ENCODE measurements at places on chromosomes 3 and 15.

GRCh38 chr3:165839296-165840076, 2.3 kb upstream of the BCHE start:
- DNase-seq, result no peak

DNA sequence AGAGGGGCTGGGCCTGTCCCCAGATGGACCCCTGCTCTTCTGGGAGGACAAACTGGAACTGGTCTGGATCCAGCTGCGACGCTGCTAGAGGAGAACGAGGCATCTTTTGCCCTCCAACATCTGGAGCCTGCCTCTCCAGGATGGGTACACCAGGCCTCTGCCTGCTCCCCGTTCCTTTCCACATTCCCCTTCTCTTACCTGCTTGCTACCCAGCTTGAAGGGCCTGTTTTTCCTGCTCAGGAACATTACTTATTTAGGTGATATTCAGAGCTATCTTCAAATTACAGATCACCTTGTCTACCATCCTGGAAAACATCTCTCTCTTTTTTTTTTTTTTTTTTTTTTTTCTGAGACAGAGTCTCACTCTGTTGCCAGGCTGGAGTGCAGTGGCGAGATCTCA, 64.0 kb downstream of the CHRD start:
- DNase-seq, result no peak

- DNase-seq, result no peak
Observed at GRCh38 chr3:87161013-87161412, 66.1 kb upstream of the CHMP2B start.

DNA sequence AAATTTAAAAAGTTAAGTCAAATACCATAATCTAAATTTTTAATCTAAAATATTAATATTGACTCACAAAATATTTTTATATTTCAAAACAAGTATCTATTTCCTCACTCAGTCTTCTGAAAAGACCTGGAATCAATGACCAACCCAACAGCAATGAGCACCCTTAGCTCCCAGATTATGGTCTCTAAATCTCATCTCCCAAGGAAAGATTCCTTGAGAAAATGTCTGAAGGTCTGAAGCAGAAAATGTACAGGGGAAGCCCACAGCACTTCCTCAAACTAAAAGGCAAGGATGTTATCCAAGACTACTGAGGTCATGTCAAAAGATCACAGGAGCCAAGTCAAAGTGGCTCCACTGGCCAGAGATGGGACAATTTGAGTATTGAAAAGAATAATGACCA, 51.0 kb upstream of the SLCO2A1 start:
- no peak for DNase-seq

DNA sequence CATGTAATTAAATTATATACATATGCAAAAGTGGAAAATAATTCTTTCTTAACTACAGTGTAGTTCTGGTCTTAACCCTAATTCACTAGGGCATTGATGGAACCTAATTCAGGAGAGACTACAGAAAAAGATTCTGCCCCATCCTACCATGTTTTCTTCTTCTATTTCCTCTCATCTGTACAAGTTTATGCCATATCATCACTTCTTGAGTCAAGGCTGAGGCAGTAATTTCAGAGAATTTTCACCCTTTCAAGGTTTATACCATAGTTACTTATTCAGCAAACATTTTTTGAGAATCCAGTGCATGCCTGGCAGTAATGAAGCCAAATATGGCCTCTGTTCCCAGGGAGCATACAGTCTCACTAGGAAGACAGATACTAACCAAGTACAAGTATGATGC, 33.4 kb downstream of the SHOX2 start:
- DNase-seq, result no peak

- no peak for DNase-seq
Observed at GRCh38 chr15:100853676-100854440, 25.8 kb upstream of the ALDH1A3 start.

GRCh38 chr3:12175844-12176453, 17.2 kb upstream of the TIMP4 start:
- DNase-seq, result peak; percentile 54

DNA sequence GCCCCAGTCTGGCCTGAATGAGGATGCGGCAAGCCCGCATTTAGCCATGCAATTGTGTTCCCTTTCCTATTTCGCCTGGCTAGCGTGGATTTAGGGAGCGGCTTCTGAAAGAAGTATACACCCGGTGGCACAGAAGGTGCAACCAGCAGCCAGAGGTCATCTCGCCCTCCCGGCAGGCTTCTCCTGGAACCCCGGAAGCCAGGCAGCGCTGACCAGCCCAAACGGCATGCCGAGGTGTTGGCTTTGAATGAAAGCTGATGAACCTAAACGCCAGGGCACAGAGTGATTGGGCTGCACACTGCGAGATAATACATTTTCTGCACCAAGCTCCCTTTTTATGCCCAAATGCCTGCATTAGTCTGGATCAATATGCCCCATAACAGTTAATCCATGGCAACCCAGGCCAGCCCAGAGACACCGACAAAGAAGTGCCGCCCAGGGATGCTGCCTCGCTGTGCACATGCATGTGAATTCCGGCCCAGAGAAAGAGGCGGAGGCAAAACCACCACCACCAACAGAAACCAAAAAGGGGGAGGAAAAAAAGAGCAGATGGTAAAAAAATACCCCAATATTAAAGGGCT, 1.4 kb downstream of the SRGAP3 start:
- DNase-seq, result no peak

GRCh38 chr3:178001670-178002101, 534.5 kb upstream of the KCNMB2 start:
- peak; percentile 66 for DNase-seq

DNA sequence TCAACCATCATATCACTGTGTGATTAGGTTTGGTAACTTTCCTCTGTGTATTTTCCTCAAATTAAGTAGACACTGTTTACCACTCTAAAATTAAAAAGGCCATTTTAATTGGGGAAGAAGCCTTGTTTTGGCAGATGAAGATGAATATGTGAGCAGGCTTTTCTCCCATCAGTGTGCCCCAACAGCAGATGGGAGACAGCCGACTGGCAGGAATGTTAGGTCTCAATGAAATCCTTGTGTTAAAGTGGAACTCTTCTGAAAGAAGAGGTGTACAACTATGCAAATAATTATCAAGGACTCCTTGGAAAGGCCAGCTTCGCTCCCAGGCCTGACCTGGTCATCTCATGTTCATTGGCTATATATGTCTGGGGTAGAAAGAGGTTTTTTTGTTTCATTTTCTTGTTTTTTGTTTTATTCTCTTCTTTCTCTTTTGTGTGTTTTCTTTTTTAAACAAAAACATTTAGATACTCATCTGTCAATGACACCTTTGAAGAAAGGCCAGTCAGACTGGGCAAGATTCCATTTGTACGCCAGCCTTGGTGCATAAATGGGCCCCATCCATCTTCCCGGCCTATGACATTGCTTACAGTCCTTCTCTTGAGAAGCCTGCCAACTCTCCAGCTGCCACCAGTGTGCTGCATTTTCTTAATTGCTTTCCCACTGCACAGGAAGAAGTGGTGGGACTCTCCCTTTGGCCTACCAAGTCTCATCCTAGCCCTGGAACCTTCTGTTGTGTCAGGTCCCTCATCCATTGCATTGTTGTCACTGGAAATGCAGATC, 25.8 kb downstream of the LRTM1 start:
- DNase-seq, result no peak

DNA sequence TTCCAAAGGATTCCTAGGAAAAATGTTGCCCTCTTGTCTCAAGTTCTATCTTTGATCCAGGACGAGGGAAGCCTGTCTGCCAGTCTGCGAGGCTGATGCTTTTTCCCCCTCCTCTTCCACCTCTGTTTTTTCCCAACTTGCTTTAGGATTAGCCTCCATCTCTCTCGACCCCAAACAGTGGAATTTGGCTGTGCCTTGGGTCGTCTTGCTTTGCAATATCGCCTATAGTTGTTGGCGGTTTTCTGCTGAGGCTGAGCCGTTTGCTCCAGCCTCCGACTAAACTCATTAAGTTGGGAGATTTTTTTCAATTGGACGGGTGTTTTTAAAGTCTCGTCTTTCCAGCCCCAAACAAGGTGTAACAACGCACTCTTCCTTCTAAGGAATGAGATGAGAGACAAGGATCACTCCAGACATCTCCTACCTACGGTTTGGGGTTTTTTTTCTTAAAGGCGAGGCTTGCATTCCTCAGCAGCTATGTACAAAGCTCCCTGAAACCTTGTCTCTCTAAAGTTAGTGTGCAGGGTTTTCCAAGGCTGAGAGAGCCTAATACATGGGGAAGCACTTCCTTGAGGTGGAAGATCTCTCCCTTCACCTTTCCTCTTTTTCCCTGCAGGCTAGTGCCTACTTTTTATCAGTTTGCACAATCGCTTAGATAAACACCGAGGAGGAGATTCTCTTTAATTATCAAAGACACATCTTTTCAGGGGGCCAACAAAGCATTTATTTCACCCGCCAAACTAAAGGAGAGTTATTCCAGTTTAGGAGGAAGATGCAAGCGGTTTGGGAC, 4.8 kb upstream of the NR2F2 start:
- no peak for DNase-seq

DNA sequence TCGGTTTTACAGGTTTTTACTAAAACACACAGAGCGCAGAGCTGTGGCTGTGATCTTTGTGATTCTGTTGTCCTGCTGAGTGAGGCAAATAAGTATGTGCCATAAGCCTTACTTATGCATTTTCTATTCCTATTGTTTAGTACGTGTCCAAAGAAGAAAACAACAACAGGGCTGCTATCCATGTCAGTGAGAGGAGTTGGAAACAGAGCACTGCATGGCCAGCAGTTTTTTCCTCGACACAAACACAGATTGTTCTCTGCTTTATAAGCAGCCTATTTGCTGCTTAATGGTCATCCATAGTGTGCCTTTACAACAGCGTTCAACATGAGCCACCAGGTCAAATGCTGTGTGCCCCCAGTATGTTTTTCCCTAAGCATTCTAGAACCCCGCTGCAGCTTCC, 79.8 kb downstream of the SHQ1 start:
- no peak for DNase-seq

GRCh38 chr3:71104121-71104541, 479.4 kb downstream of the FOXP1 start:
- DNase-seq, result no peak

GRCh38 chr15:34358367-34358766, 8.6 kb downstream of the LPCAT4 start:
- DNase-seq, result no peak

- DNase-seq, result peak; percentile 75
Observed at GRCh38 chr3:45929042-45929679, 14.1 kb upstream of the CXCR6 start.

DNA sequence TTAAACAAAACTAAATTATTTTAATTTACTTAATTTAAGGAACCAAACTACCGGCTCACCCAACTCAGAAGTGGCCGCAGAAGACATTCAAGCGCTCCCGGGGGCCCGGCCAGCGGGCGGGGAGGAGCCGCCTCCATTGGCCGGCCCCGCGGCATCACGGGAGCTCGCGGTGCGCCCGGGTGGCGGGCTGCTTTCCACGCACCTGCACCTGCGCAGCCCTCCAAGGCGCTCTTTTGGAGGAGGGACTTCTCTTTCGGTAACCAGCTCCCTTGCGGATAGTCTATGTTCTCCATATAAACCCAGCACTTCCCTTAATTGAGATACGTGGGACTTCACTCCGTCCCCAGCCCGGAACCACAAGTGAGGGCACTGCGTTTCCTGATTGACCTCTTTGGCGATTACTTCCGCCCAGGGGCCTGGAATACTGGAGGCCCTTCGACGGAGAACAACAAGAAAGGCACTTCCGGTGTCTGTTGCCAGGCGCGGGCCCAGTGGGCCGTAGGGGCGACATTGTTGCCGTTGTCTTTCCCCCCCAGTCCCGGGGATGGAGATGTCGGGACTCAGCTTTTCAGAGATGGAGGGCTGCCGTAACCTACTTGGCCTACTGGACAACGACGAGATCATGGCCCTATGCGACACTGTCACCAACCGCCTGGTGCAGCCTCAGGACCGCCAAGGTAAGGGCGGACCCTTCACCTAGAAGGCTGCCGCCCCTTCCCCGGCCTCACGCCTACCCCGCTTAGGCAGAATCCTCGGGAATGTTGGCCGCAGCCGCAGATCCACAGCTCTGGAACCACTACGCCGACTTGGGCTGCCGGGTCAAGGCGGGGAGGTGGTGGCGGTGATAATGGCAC, at the start of gene C3orf38:
Gene C3orf38, plus strand, starts transcription at position 451 of the 854 bp plus-strand sequence. Its CDS starts 94 bp downstream, at position 545.
- DNase-seq, result peak; percentile 92

GRCh38 chr3:100216713-100217112, 44.1 kb upstream of the TBC1D23 start:
- no peak for DNase-seq

- DNase-seq, result no peak
Observed at GRCh38 chr15:33124811-33125210, 69.7 kb downstream of the FMN1 start.

DNA sequence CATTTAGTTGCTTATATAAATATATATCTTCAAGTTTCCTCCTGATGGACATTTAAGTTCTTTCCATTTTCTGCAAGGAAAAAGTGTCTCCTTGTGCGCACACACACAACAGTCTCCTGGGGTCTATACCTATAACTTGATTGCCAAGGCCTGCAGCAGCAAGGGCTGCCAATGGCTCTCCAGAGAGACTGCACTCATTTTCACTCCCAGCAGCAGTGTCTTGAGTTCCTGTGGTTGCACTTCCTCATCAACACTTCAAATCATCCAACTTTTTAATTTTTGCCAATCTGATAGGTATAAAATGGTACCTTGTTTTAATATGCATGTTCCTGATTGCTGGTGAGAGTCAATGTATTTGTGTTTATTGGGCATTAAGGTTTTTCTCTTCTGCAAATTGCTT, 23.1 kb downstream of the TNFAIP8L3 start:
- DNase-seq, result no peak

DNA sequence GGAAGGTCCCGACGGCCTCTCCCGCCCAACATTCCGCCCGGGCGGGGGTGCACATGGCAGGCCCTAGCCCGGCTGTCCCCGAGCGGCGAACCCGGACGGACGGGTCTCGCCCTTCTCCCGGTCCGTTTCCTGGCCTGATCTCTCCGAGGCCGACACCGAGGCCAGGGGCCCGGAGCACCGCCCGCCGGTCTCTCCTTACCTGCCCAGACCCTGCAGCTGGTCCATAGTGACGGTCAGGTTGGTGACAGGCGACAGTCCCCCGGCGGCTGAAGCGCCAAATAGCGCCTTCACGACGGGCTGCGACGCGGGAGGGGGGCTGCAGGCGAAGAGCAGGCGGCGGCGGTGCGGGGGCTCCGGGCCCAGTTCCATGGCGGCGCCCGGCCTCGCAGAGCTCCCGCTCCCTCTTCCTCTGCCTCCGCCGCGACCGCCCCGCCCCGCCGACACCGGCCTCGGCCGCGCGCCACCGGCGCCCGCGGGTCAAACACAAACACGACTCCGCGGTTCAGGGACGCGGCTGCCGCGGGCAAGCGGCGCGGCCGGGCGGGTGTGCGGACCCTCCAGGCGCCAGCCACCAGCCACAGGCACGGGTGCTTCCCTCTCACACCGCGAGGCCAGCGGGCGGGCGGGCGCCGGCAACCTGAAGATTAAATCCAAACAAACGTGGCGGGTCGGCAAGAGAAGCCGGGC, 495 bp downstream of the CDC25A start:
- DNase-seq, result no peak

DNA sequence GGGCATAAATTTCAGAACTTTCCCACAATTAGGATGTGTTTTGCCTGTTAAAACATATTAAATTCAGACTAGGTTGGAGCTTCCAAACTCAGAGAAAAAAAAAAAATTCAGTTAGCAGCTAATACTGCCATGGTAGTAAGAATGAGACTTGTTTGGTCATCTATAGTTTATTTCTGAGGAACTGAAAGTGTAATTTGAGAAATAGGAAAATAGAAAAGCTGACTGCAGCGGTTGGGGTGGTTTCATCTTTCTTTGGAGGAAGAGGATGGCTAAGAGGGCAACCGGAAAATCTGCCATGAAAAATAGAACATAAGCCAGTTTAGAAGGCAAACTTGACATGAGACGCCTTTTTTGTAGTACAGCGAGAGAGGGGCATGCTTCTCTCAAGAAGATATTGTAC, 371.2 kb upstream of the ROBO2 start:
- peak; percentile 4 for DNase-seq

GRCh38 chr3:124619887-124620599, 110.2 kb upstream of the UMPS start:
- peak; percentile 44 for DNase-seq
